ENCODE measurements at places on chromosomes 11 and 22.

DNA sequence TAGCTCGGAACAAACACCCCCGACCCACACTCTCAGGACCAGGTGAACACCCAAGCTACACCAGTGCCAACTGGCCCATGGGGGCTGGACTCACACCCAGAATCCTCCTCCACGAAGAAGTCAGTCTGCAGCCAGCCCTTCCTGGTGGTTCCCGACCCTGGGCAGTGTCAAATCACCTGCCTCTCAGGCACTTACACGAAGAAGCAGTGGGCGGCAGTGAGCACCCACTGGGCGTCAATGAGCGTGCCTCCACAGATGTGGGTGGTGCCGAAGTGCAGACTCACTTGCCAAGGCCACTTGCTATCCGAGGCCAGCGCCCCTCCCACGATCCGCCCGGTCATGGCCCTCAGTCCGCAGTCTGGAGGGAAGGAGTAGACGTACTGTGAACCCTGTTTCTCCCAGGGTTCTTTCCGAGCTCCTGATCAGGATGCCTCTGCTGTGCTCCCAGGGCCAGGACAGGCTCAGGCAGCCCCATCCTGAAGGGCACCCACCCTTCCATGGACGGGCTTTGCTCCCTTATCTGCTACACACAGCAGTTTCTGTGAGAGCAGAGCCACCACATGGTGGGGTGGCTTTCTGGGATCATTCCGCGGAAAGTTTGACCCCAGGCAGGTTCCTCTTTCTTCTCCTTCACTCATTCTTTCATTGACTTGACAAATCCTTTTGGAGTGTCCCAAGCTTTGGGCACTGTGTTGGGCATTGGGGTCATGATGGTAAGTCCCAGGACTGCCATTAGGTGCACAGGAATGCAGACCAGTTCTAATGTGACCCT is 19.4 kb downstream of the TMPRSS13 start:
- no peak for DNase-seq

GRCh38 chr11:15171956-15172355 is 57.2 kb downstream of the INSC start:
- no peak for DNase-seq

GRCh38 chr22:30697975-30698374 is 3.3 kb downstream of the OSBP2 start:
- DNase-seq = no peak

GRCh38 chr11:116731097-116731761 is 41.6 kb downstream of the BUD13 start:
- DNase-seq = no peak

- no peak for DNase-seq
Measured at GRCh38 chr11:79227767-79228755, 212.8 kb downstream of the TENM4 start.

DNA sequence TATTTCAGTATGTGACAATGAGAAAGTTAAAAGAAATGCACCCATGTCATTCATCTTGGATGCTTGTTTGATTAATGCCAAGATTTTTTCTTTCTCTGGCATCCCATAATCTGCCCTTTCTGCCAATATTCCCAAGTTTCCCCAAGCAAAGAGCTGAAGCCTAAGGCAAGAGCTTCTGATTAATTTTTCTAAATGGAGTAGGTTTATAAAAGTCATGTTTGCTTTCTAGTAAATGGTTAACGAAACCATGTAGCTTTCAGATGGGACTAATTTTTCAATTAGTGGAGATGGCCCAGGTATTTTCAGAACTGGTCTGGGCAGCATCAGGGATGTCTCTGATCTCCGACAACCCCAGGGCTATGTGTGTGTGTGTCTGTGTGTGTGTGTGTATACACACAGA is 55.3 kb downstream of the LRRC4C start:
- no peak for DNase-seq

- DNase-seq = no peak
Measured at GRCh38 chr22:44243761-44244160, 63.0 kb downstream of the PARVG start.

- DNase-seq = no peak
Measured at GRCh38 chr11:3166268-3167142, 1.4 kb upstream of the OSBPL5 start.
